Hematopoietic multipotent progenitor cell treated with erythropoietin and hydrocortisone succinate and interleukin-3 and kit ligand, for 4 days (in vitro differentiated cells): ENCODE measurements at places on chromosomes 2 and 18.

GRCh38 chr18:9643549-9643948 is 29.2 kb upstream of the PPP4R1 start:
- no peak for DNase-seq

DNA sequence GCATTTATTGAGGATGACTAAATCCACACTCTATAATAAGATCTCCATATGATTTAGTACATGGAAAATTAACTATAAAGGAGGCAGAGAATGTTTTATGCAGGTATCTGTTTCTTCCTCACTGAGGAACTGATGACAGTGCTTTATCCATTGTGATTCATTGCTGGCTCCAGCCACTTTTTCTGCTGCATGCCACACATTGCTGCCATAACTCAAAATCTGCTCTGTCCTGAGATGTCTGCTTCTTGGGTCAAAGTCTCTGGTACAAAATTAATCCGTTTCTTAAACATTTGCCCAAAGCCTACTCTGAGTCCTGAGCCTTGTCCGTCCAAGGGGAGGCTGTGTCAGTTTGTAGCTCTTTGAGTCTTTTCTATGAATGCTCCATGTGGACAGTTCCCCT is 15.5 kb upstream of the ARHGAP28 start:
- DNase-seq = no peak

DNA sequence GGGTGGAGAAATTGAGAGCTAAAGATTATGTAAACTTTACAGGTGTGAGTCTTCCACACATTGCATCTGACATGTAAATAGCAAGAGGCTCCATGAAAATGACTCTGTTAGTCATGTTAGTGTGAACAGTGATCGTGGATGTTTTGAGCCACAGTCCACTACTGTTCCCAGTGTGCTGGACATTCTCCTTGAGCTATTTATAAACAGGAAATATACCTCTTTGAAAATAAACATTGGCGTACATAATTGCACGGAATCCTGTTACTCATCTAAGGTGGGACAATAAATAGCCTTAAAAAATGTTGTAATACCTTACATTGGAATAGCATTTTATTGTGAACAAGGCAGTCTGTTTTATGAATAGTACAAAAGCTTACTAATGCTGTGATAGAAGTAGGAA is 37.0 kb downstream of the LIMS1 start:
- no peak for DNase-seq

- no peak for DNase-seq
Measured at GRCh38 chr2:230267059-230267458, 41.5 kb downstream of the SP140 start.

GRCh38 chr2:9493478-9493877 is 19.1 kb downstream of the IAH1 start:
- DNase-seq = no peak

- peak; percentile 89 for DNase-seq
Measured at GRCh38 chr2:74515981-74516633, 1.9 kb downstream of the TLX2 start.

GRCh38 chr2:176768185-176768584 is 444.4 kb upstream of the HNRNPA3 start:
- DNase-seq = no peak

- DNase-seq = no peak
Measured at GRCh38 chr2:86036669-86037138, 69.0 kb downstream of the POLR1A start.

- DNase-seq = no peak
Measured at GRCh38 chr2:8094526-8094925, 587.3 kb upstream of the ID2 start.

DNA sequence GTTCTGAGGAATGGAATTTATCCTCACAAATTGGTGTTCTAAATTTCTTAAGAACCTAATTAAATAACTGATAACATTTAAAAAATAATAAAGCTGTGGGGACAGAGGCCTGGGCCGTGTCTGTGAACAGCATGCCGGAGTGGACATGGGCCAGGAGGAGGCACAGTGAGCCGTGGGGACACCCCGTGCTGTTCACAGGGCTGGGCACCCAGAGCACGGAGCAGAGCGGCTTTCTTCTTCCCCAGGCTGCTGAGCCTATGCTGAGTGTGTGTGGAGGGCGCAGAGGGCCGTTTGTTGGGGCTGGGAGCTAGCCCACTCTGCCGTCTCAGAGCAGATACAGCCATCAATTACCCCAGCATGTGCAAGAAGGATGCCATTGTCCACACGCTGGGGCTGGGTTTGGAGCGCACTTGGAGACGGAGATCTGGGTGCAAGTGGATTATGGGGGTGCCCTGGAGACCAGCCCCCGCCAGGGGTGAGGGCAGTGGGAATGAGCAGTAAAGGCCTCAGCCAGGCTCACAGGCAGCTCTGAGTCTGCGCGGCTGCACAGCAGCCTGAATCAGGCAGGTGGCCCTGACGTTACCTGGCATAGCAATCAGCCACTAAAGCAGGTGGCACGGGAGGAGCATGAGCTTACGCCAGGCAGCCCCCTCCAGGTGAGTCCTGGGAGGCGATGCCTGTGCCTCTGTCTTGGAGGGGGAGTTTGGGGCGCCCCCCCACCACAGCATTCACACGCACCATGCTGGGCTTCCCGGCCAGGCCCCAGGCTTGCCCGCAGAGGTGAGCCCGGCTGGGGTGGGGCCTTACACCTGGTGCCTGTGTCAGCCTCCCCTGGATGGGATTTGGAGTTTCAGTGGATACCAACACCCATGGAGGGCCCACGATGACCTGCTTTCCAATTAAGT is 52.1 kb upstream of the SLC66A3 start:
- no peak for DNase-seq

DNA sequence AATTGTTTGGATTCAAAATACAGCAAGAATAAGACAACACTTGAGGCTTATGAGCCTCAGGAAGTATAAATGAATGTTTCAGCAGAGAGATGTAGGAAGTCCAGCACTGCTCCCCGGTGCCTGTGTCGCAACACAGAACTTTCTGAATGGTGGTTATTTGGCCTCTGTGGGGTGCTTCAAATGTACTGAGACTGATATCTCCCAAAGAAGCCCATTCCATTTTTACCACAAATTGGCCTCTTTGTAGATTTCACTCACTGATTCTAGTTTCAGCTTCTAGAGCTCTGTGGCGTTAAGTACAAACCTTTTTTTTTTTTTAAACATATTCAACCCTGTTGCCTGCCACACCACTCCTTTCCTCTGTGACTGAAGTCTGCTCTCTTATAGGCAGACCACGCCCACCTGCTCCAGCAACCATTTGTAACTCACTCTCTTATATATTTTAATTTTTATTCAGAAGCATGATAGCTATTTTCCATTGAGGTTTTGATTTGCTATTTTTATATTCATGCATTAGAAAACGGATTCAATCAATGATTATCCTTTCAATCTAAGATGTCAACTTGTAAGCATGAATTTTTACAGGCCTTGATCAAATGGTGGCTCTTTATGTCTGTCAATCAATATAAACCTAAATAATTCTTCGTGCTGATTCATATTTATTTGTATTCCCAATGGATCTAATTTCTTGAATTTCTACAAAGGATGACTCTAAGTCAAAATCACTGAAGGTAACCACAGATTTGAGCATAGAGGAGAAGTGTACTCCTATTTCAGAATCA is 277.1 kb upstream of the CCDC68 start:
- DNase-seq = peak; percentile 82

DNA sequence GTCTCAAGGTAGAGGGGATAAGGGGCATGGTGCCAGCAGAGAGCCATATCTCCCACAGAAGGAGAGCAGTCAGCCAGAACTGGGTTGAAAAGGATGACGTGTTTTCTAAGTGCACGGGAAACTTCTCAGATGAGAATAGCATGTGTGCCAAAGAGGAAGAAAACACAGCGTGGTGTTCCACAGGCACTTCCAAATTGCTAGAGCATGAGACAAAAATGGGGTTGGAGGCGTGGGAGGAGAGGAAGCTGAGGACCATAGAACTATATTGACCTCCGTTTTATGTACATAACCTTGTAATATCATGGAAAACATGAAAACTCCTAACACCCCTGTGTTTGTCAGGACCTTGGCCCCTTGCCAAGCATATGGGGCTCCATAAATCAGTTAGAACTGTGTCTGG is 682.7 kb upstream of the RAB6C start:
- DNase-seq = no peak

DNA sequence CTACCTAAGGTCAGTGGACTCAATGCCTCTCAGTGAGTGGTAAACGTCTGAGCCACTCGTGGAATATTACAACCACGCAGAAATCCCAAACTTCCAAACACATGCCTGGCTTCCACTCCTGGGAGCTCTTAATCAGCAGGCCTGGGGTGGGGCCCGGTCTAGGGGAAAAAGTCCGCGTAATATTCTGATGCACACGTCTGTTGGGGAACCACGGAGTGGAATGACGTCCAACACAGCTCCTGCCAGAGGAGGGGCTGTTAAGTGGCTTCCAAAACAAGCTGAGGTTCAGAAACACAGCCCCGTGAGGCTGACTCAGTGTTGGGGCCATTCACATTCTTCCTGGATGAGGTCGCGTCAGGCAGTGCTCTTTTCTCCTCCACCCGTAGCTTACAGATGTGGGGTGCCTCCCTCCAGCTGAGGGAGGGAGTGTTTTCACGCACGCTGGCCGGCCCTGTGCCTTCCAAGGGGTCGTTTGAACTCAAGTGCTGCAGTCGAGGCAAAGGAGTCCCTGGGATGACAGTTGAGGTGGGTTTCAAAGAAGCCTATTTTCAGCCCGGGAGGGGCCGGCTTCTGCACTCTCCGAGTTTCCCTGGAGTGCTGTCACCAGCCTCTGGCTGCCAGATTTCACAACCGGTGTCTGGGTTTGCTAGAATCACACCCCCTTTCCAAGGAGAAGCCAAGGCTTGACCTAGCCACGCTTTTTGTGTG is 73.1 kb downstream of the ACKR3 start:
- no peak for DNase-seq

GRCh38 chr2:145860083-145860482 is 1340.2 kb upstream of the ZEB2 start:
- no peak for DNase-seq

- no peak for DNase-seq
Measured at GRCh38 chr2:128323555-128323931, 4.9 kb upstream of the HS6ST1 start.

DNA sequence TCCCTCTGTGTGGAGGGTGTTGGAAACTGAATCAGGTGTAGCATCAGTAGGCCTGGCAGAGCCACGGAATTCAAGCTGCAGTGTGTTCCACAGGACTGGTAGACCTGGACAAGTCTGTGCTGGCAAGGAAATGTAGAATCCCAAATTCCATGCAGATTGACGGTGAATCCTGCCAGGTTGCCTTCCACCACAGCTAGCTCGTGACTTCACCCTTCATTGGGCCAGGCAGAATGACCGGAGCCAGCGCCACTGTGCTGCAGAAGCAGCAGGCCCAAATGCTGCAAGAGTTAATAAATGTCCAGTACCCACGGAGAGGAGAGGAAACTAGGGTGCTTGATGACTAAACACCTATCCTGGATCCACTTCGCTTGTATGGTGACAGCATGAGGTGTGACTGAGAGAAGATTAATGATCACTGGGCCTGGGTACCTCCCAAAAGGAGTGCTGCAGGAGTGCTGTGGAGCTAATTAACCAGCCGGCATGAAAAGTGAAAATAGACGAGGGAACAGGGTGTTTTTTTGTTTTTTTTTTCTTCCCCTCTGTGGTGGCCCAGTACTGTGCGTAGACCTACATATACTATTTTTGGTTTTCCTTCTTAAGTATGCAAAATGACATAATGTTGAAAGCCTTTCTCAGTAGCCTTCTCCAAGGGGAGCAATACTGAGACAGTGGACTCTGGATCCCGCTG is 122.2 kb downstream of the TANC1 start:
- peak; percentile 22 for DNase-seq

GRCh38 chr2:84959095-84959565 is 11.8 kb upstream of the KCMF1 start:
- no peak for DNase-seq

- no peak for DNase-seq
Measured at GRCh38 chr18:75159238-75159518, 49.8 kb downstream of the PTGR3 start.

- peak; percentile 82 for DNase-seq
Measured at GRCh38 chr2:39511605-39512433, 74.7 kb upstream of the MAP4K3 start.

- no peak for DNase-seq
Measured at GRCh38 chr2:22521620-22522019, 863.4 kb upstream of the KLHL29 start.

GRCh38 chr2:197425550-197425949 is 9.3 kb downstream of the SF3B1 start:
- DNase-seq = peak; percentile 25

DNA sequence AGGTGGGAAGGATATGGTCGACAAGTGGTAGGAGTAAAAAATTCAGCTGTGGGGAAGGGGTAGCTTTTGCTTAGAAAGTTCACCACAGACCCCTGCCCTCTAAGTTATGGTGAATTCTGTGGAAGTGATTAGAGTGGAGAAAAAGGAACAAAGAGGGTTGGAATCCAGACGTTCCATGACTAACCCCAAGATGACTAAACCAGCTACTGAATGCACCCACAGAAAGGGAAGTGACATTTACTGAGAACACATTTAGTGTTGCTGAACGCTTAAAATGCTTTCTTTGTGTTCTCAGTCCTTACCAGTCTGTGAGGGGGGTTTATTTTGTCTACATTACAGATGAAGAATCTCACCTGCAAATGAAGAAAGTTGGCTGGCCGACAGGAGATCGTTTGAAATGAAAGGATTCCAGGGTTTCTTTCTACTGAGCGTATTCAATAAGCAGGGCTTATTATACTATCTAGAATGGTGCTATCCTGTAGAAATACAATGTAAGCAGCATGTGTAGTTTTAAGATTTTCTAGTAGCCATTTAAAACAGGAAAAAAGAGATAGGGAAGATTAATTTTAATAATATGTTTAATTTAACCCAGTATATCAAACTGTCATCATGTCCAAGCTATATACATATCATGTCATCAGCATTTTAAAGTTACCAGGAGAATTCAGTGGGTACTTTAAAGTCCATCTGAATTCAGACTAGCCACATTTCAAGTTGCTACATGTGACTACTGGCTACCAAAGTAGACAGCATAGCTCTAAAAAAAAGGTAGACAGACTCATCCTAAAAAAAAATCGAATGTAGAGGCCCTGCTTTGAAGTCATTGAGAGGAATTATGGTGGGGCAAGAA is 60.1 kb downstream of the LIMS1 start:
- DNase-seq = peak; percentile 84

GRCh38 chr2:31333527-31334183 is 80.9 kb downstream of the XDH start:
- DNase-seq = peak; percentile 88

- DNase-seq = no peak
Measured at GRCh38 chr18:74217476-74218143, 69.3 kb downstream of the TIMM21 start.
